ENCODE measurements at places on chromosomes 11 and 22.

GRCh38 chr11:34683396-34683795, 62.5 kb downstream of the EHF start:
- DNase-seq = no peak

- no peak for DNase-seq
Measured at GRCh38 chr11:31919175-31919574, 108.1 kb upstream of the PAX6 start.

GRCh38 chr11:130400781-130401483, 27.5 kb downstream of the ADAMTS8 start:
- peak; percentile 56 for DNase-seq

GRCh38 chr22:48572951-48573350, 1254.7 kb downstream of the BRD1 start:
- DNase-seq = no peak

GRCh38 chr22:30572840-30573593, 1.4 kb downstream of the GAL3ST1 start:
- DNase-seq = no peak

DNA sequence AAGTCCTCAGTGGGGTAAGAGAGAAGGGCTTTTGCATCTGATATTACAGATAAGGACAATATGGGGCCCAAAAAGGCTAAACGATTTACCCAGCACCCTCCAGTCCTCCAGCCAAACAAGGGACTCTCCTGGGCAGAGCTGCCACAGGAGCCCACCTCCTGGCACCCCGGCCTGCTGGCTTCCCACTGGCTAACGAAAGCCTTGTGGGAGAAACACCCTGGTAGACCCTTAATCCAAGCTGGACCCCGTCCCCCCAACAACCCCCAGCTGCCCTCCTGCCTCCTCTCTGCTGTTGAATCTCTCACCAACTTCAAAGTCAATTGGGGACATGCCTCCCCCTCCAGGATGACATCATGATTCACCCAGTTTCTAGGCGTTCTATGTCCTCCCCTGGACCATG, 10.8 kb downstream of the C1QTNF6 start:
- no peak for DNase-seq

DNA sequence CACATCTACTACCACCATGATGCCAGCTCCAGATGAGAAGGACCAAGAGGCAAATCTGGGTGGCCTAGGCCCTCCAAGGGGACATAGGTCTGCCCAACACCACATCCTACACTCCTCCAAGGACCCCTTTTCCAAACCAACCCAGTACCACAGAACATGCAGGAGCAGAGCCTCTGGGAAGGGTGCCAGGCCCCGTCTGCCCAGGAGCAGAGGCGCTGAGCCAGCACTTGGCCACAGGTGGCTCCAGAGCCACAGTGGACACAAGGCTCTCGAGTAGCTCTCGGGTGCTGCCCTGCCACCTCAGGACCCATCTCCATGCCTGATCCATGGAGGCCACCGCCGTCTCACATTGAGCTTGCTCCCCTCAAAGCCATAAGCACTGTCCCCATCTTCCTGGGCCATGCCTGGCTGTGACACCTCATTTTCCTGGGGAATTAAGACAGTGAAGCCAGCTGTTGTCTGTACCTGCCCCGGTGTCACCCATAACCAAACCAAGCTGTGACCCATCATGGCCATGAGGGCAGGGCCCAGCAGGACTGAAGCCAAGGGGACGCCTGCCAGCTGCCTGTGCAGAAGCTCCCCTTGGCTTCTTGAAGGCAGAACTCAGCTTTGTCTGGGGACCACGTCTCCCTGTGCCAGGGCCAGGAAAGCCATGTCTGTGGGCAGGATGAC, 7.4 kb downstream of the MOB2 start:
- DNase-seq = no peak

DNA sequence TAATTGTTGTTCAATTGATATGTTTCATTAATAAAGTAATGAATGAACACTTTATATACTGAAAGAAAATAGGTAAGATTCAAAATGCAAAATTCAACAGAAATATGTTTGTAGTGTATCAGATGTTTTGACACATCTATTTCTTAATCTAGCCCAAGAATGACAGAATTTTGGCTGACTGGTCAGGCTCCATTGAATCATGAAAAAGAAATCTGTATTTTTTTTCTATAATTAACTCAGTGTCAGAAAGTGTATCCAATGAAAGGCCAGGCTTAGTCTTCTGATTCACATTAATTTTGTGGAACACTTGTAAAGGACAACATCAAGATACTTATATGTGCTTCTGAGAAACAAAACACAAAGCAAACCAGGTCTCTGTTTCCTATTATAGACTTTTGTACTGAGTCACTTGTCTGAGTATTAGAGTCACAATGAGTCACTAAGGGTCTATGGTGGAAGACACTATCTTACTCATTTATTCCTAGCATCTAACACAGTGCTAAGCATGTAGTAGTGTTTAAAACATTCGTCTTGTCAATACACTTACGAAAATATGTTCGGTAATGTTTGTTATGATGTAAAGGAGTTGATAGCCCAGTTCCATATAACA, 297.7 kb upstream of the CCDC90B start:
- DNase-seq = no peak

DNA sequence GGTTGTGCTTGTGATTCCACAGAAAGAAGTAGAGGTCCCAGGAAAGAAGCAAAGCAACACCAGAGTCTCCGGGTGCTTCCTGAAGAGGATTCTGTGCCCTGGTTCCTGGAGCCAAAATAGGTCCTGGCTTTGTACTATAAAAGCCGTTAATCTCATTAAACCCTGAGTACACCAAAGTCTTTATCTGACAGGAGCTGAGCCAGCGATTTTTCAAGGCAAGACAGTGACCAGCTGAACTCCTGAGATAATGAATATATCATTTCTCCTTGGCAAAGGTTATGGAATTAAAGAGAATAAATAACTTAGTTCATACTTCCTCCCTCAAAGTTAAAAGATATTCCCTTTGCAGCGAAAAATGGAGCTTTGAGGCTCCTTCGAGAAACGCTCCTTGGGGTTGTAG, 5.2 kb downstream of the TMEM138 start:
- no peak for DNase-seq

DNA sequence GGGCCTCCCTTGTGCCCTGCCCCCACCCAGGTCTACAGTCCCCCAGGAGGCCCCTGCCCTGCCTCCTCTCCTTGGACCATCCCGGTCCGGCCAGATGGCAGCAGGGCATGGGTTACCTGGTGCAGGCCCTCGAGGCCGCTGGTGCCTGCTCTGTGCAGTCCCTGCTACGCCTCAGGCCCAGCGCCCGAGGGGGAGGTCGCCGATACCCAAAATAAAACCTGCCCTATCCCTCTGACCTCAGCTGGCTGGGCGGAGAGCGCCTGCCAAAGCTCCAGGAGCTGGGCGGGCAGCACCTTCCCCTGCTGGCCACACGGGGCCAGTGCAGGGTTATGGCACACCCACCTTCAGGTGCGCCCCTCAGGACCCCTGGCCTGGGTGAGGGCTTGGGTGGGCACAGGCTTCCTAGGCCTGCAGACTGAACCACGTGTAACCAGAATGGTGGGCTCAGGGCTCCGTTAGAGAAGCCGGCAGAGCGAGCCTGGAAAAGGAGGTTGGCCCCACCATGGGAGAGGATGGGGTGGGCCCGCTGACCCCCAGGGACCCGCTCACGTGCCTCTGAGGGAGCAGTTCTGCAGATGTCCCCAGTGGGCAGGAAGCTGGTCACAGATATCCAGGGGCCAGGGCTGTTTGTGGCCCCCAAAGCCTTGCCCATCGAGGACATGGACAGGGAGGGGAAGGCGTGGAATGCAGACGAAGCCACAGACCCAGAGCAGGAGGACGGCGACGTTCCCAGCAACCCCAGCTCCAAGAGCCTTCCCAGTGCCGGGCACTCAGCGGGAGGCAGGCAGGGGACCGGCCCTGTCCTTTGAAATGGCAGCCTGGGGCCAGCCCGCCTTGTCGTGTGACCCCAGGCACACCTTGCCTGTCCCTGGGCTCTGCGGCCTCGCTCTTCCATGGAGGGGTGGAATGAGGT, 1.7 kb upstream of the TNNT3 start:
- no peak for DNase-seq

- DNase-seq = no peak
Measured at GRCh38 chr22:29193021-29193420, 12.7 kb upstream of the EMID1 start.

DNA sequence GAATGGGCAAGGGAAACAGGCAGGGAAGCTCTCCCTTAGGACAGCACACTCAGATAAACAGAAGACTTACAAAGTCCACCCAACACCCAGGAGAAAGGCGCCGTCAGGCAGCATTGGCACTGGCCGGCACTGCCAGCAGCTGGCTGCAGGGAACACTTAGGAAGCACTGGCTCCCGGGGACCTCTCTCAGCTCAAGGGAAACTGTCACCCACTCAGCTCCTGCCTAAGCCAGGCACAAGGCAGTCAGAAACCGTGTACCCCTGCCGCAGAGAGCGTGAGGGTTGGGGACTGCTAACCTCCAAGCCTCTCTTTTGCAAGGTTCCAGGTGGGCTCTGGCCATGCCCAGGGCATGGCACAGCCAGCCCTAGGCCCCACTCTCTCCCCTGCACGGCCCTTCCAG, 64.7 kb downstream of the DGCR2 start:
- DNase-seq = no peak

DNA sequence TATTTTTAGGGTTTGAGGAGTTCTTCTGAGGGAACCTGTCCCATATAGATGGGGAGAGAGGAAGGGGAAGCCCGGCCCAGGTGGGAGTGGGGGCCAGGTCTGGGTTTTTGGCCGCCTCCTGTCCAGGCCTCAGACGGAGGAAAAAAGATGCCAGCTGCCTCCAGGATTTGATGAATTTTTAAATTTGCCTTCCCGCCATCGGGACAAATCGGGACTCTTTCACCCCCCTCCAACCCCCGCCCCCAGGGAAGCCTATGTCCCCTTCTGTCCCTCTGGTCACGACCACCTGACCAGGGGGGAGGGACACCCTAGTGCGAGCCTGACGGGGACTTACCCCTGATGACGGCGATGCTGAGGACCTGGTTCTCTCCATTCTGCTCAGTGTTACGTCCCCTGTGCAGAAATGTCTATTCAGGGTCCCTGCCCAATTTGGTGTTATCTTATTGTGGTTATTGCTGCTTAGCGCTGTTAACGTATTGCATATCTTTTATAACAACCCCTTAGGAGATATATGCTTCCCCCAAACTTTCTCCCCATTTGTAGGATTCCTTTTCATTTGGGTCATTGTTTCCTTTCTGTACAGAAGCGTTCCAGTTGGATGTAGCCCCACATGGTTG, 115.9 kb upstream of the GRK3 start:
- no peak for DNase-seq

DNA sequence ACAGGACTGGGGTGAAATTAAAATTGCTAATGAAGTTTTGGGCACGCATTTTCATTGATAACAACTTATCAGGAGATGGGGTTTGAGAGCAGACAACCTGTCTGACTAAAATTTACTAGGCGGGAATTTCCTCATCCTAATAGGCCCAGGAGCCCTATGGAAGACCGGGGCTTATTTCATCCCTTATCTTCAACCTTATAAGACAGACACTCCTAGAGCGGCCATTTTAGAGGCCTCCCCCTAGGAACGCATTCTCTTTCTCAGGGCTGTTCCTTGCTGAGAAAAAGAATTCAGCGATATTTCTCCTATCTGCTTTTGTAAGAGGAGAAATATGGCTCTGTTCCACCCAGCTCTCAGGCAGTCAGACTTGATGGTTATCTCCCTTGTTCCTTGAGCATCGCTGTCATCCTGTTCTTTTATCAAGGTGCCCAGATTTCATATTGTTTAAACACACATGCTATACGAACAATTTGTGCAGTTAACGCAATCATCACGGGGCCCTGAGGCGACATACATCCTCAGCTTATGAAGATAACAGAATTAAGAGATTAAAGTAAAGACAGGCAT, 39.3 kb upstream of the ZC3H12C start:
- DNase-seq = no peak

DNA sequence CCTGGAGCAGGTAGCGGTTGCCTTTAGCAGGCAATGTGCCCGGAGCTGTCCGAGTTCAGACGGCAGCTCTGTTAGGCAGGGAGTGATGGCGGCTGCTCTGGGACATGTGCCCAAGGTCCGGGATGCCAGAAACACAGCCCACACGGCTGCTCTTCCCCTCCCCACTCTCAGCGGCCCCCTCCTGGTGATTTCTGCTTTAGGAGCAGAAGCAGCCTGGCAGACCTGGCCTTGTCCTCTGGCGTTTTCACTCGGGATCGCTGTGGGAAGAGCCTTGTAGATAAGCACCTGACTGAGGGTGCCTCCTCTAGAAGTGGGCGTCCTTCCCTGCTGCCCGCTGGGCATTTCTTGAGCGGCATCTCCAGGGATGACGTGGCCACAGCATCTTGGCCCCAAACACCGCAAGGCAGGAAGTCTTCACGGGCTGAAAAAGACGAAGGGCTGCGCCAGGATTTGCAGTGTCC, 392.2 kb downstream of the TBC1D22A start:
- peak; percentile 31 for DNase-seq

- DNase-seq = no peak
Measured at GRCh38 chr22:22536515-22536914, 16.4 kb upstream of the ZNF280A start.

DNA sequence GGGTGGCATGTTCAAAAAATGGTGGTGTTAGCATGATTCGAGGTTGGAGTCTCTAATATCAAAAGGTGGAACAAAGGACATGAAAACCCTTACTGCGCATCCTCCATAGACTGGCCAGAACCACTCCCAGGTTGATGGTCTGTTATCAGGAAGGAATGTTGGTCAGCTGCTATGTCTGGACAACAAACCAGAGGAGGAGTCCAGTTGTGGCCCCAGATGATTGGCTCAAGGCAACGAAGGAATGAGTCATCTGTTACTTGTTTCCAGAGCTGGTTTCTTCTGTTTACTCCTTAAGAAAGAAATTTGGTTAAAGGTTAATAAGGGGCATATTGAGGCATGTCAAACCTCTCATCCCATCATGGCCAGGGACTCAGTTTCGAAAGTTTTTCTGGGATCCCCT, 56.8 kb upstream of the GRIA4 start:
- no peak for DNase-seq

- no peak for DNase-seq
Measured at GRCh38 chr22:19720150-19720827, 3.0 kb upstream of the GP1BB start.

GRCh38 chr11:43823316-43823715, 57.3 kb upstream of the ALKBH3 start:
- no peak for DNase-seq

- DNase-seq = no peak
Measured at GRCh38 chr22:39529487-39529851, 3.1 kb downstream of the RPS19BP1 start.

- DNase-seq = no peak
Measured at GRCh38 chr11:72629266-72629665, 45.0 kb downstream of the PDE2A start.

DNA sequence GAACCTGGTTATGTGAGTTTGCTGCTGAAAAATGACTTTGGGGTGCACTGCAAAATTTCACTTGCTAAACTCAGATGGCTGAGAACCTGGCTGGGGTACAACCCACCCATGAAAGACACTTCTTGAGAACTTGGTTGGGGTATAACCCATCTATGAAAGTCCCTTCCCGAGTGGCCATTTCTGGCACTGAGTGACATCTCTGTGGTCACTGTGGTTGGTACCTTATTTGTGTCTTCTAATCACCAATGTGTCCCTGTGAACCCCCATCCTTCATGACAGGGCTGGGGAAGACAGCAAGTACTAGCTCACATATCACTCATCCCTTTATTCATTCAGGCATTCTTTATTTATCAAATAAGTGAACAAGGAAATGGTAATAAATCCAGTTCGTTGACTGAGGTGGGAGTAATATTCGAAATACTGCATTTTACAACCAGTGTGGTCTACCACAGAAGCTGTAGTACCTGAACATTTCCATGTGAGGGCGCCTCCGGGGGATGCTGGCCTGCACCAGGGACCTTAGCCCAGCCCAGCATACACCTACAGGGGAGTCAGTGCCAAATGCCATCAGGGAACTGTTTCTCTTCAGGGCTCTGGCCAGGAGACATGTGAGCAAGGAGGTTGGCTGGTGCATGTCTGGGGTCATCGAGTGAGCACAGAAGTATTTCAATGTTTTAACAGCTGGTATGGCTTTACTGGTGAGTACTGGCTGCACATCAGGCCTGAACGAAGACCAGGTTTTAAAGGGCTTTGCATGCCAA, 122.1 kb downstream of the CSNK2A3 start:
- no peak for DNase-seq

Data from AG09319 (cell line).